ENCODE measurements at places on chromosomes 2 and 18.

DNA sequence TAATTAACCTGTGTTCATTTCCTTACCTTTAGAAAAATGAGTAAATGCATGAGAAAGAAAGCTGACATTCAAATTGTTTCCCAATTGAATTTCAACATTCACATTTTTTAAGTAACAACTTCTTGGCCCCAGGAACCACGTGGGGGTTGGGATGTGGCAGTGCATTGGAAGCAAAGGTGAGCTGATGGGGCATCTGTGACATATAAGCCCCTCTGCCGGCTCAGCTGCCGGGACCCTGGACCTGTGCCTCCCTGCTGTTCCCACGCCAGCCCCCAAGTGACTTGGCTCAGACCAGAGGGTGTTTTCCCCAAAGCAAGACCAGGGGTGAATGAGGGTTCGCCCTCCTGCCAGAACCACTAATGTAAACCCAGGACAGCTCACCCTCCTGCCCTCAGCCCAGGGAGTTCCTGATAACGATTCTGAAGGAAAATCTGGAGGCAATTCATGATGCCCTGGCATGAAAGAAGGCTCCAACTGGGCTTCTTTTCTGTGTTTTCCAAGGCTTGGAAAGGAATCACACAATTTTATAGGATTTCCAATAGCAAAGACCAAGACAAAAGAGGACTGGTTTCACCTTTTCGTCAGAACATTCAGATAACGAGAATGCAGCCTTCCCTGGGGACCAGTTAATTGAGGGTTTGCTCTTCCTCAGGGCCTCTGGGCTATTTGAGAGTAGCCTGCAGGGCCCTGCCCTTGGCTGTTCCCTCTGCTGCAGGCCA, 193.2 kb upstream of the TWIST2 start:
- no peak for DNase-seq

DNA sequence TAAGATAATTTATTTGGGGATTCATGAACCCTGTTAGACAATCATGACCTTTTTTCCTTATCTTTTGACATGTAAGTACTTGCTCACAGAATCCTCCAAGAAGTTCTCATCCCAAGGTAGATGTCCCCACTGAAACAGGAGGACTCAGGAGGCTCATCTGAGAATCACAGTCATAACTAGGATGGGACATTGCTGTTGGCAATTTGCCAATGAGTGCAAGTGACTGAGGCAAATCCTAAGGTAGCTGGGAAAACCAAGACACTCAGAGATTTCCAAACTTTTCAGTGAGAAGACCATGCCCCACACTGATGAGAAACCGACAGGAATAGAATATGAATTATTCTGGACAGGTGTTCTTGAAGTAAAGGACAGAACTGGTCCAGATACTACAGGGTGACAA, 735.0 kb downstream of the TMEM182 start:
- DNase-seq, result no peak

DNA sequence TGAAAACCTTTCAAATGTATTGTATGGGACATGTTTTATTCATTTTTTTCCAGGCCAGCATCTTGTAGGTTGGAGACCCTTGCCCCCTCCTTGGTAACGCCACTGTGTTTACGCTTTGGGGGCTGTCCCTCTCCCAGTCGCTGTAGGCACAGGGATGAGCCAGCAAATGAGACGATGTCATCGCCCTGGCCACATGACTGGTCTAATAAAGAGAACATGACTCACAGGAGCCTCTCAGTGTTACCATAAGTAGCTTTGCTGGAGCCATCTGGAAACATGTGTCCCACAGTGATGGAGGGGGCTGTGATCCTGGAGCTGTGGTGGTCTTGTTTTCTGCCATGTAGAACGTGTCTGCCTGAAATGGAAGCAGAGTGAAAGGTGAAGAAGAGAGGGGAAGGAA, 78.9 kb downstream of the CD8B2 start:
- no peak for DNase-seq

DNA sequence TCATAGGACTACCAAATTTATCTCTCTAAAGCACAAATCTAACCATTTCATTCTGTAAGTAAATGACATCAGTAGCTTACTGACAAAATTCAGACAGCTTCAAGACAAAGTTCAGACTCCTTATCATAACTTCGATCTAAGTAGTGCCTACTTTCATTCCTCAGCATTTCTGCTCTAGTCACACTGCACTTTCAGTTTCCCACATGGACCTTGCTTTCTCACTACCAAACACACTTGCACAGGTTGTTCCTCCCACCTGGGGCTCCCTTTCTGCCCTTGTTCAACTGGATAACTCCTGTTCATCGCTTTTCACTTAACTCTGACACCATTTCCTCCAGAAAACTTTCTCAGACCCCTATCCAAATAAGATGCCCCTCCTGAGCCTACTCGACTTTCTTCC, 22.1 kb upstream of the CCDC150 start:
- DNase-seq, result no peak

DNA sequence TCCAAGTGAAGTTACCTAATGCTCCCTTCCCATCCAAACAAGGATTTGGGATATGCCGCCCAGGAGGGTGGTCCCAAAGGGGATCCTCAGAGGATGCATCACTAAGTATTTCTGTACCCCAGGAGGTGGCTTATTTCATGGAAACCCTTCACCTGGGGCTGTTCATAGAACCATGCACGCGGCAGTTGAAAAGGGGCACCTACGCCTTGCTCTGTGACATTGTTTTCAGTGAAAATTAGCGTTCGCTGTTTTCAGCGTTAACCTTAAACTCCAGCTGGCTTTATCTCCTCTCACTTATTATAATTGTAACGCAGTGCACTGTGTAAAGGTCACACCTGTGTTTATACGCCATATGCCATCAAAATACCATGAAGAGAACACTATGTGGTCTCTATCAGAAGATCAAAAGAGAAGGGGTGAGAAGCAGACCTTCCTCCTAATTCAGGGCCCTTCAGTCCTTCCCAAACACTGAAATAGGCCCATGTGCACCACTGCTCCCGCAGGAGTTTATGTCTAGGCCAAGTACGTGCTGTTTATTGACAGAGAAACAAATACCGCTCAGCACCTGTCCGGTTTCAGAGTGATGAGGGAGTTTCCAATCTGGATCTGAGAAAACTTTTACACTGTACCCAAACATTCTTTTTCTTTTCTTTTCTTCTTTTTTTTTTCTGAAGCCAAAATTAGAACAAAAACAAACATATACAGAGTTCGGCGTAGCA, 162.1 kb downstream of the BCL2 start:
- no peak for DNase-seq

- no peak for DNase-seq
Measured at GRCh38 chr2:6069381-6069780, 377.2 kb downstream of the SOX11 start.

GRCh38 chr2:167987558-167987957, 259.8 kb downstream of the STK39 start:
- DNase-seq, result no peak

DNA sequence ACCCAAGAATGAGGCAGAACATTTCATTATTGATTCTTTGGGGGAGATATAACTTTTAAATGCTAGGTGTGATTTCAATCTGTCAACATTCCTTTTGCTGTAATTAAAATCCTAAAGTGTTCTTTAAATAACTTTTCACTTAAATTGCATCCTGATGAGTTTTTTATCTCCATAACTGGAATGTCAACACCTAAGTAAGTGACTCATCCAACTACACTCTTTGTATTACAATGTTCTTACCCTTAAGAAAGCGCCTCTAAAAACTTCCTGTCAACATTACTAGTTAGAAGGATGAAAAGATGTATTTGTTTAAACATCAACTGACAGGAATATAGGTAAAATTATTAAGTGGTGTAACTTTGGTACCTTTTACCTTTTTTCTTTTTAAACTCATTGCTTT, 1657.0 kb downstream of the LRP1B start:
- DNase-seq, result no peak

DNA sequence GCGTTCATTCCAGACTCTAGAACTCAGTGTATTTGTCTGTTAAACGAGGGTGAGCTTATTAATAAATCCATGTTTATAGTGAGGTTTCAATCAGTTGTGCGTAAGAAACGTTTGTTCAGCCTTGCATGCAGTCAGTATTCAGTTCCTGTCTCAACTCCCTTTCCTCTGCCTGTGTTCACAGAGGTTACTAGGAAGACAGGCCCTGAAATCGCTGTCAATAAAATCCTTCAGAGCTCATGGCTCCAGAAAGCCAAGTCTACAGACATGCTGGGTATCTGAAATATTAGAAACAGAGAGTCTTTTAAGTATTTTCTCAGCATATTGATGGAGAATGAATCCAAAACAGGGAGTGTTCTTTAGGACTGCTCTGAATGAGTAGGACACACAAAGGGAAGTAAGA, 75.4 kb downstream of the KLF7 start:
- DNase-seq, result no peak

- DNase-seq, result no peak
Measured at GRCh38 chr2:24970483-24971285, 1.1 kb downstream of the DNAJC27 start.

- DNase-seq, result no peak
Measured at GRCh38 chr2:113863144-113863543, 26.7 kb upstream of the ACTR3 start.

GRCh38 chr2:29016504-29016903, 35.4 kb downstream of the TOGARAM2 start:
- no peak for DNase-seq

GRCh38 chr18:24246143-24246542, 107.3 kb downstream of the CABYR start:
- no peak for DNase-seq

DNA sequence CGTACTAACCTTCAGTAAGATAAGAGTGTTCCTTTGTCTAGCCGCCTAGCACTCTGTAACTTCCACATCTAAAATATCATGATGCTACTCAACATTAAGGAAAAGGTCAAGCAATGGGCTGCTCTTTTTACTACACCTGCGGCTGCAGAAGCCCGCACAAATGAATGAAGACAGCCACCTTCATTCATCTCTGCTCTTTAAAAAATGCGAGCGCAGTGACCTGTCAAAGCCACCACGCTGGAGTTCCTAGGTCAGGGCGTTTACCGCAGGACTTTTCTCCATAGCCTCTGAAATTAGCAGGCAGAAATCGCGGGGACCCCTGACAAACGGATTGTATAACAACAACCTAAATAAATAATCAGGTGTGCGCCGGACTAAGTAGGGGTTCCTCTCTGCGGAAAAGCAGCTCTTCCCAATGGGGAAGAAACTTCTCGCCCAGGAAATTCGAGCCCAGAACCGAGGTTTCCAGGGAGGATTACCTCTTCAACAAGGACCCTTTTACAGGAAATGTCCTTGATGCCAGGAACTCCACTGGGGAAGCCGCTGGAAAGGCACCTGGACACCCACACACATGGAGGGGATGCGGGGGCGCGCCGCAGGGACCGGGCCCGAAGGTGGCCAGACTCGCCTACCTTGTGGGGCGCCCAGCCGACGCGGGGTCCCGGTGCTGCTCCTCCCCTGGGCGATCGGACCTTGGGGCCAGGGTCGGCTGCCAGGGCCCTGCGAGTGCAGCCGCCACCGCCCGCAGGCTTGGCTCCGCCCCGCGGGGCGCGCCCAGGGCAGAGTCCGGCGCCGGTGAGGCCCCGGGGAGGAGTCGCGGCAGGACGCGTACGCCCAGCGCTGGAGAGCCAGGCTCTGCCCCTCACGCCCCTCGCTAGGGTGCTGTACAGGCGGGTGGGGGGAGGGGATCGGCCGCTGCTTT, at the start of gene CCDC68:
TSS of gene CCDC68 (minus strand) at position 758 of the 922 bp plus-strand sequence. CDS start 16,670 bp downstream, outside the sequence.
- no peak for DNase-seq

- no peak for DNase-seq
Measured at GRCh38 chr2:83874712-83875430, 584.2 kb downstream of the SUCLG1 start.

DNA sequence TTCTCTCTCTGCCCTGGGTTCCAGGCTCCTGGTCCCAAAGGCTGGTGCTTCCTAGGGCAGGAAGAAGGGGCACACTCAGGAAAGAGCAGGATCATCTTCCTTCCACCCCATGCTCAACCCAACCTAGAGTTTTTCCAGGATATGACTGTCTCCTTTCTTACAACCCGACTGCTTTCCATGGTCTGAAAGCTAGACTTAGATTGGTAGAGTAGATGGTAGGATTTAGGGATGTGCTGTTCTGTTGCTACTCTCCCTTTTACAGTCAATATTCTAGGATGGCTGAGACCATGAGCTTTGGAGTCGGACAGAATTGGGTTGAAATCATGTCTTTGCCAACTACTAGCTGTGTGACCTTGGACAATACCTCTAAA, 45.9 kb upstream of the IGFBP5 start:
- DNase-seq, result no peak

DNA sequence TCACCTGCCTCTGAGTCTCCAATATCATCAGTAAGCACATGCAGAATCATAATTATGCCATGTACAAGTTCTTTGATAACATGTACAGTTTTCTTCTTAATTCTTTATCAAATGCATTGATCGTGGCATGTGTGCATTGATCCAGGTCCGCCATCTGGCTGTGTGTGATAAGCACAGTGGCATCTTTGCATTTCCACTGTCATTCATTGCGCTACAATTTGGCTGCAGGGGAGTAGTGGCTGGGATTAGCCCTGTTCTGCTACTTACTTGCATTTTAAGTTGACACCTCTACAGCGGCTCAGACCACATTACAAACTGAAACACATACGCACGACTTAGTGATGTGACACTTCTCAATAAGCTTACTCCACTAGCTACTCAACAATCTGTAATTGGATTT, 83.6 kb upstream of the OTX1 start:
- no peak for DNase-seq

DNA sequence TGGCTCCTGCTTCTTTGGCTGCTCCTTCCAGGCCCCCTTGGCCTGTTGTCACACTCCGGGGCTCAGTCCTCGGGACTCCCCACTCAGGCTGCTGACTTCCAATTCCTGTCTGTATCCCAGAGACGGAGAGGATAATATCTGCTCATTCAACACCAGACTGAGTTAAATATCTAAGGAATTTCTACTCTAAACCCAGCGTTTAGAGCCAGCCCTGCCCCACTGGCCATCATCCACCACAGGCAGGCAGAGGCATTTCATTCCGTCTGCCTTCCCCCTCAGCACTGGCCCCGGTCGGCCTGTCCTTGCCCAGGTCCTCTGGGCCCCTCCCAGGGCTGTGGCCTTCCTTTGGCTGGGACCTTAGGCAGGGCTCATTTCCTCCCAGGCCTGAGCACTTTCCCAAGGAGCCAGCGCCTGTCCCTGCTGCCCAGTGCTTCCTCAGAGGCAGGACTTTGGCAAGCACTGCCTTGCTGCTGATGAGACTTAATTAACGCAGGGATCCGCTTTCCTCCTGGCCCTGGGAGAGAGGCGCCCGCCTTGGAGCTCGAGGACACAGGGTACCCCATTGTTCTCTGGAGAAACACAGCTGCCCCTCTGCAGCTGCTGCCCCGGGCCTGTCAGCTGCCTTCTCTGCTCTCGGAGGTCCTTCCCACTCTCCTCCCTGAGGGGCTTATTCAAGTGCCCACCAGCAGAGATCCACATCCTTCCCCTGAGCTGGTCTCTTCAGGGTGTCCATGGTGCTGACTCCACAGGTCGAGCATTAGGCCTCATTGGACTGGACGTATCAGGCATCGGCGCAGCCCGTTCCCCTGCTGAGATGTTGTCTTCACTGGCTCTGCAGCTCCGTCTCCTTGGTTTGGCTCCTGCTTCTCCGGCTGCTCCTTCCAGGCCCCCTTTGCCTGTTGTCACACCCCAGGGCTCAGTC, 42.8 kb downstream of the ATOH8 start:
- no peak for DNase-seq

DNA sequence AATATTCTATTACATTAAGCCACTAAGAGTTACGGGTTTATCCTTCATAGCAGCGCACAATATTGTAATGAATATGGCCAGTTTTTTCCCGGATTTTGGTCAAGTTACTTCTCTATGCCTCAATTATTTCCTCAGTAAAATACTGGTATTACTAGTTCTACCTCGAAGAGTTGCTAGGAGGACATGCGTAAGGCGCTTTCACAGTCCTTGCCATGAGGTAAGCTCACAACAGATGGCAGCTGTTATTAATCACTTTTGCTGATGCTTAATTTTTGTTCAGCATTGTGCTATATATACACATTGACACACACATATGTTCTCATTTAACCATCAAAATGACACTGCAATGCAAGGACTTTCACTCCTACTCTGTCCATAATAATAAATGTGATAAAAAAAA, 101.5 kb downstream of the SCG2 start:
- DNase-seq, result no peak

Measured in GDM1 (cell line).